ENCODE measurements at places on chromosomes 13 and 19.

GRCh38 chr13:76556627-76557026 is 329.6 kb downstream of the KCTD12 start:
- no peak for DNase-seq

DNA sequence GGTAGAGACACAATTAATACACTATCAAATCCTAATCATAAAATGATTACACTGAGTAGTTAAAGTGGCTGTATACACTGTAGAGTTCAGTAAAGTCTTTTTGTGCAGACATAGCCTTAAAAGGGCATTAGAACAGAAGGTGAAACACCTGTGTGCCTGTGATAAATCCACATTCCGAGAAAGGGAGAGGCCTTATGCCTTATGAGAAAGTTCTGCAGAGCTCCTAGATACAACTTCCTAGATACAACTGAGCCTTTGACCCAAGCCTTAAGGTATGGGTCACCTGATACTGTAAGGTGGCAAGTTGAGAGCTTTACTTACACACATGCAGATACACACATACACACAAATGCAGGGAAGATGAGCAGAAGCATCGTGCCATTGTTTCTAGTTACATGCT is 6.3 kb downstream of the SERP2 start:
- DNase-seq, result no peak

- DNase-seq, result no peak
Observed at GRCh38 chr19:44732235-44733014, 16.1 kb upstream of the BCL3 start.

DNA sequence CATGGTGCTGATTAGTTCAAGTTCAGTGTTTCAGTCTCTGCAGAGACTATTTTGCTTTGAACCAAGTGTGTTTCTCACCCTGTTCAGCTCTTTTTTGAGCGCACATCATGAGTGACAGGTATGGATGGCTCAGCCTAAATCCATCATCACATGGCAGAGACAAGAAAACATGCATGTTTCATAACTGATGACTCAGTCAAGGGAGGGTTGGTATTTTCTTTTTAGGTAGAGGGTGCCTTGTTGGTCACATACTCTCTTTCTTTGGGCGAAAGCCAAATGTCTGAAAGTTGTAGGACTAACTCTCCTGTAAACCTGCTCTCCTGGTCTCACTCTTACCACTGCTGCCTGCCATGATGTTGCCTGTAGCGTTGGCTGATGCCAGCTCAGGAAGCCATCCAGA is 48.1 kb upstream of the RAP2A start:
- no peak for DNase-seq

- no peak for DNase-seq
Observed at GRCh38 chr19:29759359-29759758, 44.3 kb upstream of the C19orf12 start.

DNA sequence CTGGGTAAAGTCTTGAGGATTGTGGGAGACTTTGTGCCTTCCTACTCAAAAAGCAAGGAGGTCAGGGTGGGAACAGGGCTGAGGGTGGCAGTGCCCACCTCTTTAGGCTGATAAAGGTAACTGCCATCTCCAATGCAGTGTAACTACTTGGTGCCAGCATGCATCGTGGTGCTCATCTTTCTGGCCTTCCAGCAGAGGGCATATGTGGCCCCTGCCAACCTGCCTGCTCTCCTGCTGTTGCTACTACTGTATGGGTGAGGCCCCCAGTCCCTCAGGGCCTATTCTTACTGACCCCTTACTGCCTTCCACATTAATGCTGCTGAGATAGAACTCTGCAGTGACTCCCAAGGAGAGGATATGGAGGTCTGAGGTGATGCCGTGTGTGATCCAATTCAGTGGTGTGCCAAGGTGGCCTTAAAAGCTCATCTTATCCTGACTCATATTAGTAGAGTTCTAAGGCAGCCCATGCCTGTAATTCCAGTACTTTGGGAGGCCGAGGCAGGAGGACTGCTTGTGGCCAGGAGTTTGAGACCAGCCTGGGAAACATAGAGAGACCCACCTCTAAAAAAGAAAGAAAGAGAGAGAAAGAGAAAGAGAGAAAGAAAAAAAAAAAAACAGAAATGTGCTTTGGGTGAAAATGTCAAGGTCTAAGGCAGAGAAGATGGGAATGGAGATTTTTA is 9.7 kb upstream of the ARHGAP45 start:
- DNase-seq, result peak; percentile 54

DNA sequence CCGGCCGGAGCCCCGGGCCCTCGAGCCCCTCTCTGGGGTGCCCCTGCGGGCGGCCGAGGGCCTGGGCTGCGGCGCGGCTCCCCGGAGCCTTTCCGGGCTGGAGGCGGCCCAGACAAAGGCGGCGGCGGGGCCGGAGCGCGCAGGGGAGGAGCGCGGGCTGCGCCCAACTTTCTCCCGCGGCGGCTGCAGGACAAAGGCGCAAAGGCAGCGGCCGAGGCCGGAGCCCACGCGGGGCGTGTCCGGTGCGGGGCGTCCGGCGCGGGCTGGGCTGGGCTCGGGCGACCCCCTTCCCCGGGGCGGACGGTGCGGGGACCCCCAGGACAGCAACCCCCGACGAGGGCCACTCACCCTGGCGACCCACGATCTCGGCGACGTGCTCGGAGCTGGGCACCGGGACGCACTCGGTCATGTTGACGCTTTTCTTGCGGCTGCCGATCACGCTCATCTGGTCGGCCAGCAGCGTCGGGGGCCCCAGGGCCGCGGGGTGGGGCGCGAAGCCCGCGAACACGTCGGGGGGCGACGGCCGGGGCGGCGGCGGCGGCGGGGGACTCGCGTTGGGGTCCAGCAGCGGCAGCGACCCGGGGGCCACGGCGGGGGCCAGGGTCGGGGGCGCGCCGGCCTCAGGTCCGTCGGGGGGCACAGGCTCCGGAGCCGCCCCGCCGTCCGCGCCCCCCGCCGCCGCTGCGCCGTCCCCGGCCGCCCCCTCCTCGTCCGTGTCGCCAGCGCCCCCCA is 843 bp downstream of the MEX3D start:
- DNase-seq, result no peak

DNA sequence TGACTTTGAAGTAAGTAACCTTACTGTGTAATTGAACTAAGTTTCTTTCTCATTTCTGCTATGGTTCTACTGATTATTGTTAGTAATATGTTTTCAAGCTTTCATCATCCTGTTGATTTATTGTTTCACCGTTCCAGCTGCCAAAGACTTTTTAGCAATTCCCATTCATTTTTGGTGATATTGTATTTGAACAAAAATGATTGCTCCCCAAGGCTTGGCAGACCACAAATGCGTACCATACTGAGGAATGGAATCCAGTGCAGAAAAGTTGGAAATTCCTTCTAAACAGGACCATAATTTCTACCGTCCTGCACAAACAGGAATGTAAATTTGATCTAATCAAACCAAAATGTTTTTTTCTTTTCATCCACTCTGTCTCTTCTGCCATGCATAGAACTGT is 10.7 kb downstream of the EPSTI1 start:
- no peak for DNase-seq

- no peak for DNase-seq
Observed at GRCh38 chr19:12163826-12164225, 930 bp downstream of the ZNF136 start.

Measured in NCI-H82 (cell line).